DMS53 (cell line): ENCODE measurements at places on chromosomes 3 and 15.

- DNase-seq = no peak
Observed at GRCh38 chr3:55514962-55515361, 27.9 kb upstream of the WNT5A start.

- peak; percentile 80 for DNase-seq
Observed at GRCh38 chr3:53137221-53137620, 7.0 kb upstream of the RFT1 start.

GRCh38 chr3:193452338-193452737 lies 73.8 kb upstream of the ATP13A5 start:
- DNase-seq = peak; percentile 49

DNA sequence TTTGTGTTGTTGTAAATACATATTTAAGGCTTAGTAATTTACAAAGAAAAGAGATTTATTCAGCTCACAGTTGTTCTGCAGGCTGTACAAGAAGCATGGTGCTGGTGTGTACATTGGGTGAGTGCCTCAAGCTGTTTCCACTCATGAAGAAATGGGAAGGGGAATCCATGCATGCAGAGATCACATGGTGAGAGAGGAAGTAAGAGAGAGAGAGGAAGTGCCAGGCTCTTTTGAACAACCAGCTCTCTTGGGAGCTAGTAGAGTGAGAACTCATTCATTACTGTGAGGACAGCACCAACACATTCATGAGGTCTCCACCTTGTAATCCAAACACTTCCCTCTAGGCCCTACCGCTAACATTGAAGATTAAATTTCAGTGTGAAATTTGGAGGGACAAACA lies 909.2 kb downstream of the NSUN3 start:
- no peak for DNase-seq

GRCh38 chr15:44727485-44728231 lies 8.7 kb upstream of the TRIM69 start:
- DNase-seq = peak; percentile 49

- peak; percentile 77 for DNase-seq
Observed at GRCh38 chr3:100333970-100334487, 528 bp upstream of the NIT2 start.

- DNase-seq = no peak
Observed at GRCh38 chr15:96916750-96917149, 586.2 kb downstream of the NR2F2 start.

- no peak for DNase-seq
Observed at GRCh38 chr3:5051772-5052171, 70.3 kb upstream of the ARL8B start.

DNA sequence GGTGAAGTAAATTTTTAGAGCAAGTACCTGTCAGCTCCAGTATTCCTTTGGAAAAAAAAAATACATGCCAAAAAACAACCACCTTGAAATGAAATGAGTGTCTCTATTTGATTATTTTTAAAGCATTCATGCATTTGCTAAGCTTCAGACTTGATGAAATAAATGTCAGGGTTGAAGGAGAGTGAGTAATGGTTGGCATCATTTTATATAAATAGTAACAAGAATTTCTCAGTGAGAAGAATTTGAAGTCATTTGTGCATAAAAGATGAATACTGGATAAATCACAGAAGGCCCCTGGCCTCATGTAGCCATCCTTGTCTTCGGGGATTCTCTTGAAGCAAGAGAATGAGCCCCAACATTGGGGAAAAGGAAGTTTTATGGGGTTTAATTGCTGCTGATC lies 318.4 kb downstream of the LPP start:
- no peak for DNase-seq

DNA sequence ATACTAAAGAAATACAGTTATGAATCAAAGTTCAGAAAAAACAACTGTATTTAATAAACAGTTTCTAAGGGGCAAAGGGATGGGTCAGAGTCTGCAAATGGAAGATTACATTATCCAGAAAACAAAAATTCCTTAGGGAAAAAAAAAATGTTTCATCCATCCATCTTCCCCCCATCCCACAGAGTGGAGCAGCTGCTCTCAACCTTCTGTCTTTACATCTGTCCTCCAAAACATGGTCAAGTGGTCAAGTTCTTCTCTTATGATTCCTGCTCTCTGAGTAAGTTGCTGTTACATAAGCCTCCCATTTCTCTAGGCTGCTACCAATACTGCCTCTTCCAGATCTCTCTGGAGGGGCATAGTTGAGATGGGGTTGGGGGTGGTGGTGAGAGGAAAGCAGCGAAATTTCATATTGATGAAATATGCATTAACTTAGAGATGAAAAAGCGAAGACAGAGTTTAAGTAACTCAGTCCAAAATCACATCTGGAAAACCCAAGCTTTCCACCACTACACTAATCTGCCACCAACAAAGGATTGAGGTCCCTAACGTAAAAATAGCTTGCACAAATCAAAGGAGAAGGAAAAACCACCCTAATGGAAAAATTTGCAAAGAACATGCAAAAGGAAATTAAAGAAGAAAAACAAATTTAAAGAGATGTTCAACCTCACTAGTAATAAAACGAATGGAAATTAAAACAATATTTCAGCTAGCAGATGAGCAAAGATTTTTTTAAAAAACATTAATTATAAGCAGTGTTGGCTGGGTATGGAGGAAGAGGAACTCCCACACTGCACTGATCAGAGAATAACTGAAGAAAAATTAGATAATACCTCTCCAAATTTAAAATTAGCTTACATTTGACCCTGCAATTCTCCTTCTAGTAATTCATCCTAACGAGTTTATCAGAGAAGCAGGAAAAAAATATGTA lies 109.5 kb downstream of the ST8SIA2 start:
- DNase-seq = no peak

GRCh38 chr3:71582036-71582611 lies 1.4 kb downstream of the FOXP1 start:
- peak; percentile 53 for DNase-seq

GRCh38 chr3:45978006-45978761 lies 17.4 kb downstream of the FYCO1 start:
- DNase-seq = peak; percentile 67

GRCh38 chr3:5630406-5630805 lies 442.9 kb downstream of the EDEM1 start:
- no peak for DNase-seq

DNA sequence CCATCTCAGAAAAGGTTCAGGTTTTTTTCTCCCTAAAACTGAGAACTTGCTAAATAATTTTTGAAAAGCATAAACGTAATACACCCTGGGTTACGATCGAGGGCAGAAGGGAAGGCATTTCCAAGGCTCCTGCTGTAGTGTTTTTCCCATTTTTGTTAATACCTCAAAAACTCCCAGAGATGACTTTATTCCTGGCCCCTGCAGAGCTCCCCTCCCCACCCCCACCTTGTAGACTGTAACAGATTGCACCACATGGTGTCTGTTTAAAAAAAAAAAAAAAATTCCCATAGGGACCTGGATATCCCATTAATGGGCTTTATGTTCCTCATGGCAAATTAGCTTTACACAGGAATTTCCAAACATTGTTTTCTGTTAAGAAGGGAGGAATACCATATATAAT lies 38.2 kb downstream of the FEZF2 start:
- no peak for DNase-seq

DNA sequence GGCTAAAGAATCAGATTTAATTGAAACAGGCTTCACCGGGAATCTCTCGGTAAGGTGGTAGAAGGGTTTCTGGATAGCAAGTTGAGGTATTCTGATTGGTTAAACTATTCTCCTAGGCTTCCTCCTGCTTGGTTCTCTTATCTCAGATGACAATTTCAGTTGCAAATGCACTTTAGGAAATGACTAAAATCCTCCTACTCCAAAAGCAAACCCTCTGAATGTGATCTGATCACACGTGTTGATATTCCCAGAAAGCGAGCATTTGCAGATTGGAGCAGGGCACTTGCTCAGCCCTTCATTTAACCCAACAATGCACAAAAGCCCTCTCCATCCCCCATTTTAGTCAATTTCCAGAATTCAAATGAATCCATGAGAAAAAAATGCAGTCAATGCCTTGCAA lies 55.6 kb upstream of the ICE2 start:
- DNase-seq = no peak
